ENCODE measurements at places on chromosomes 5 and 9.

- no peak for DNase-seq
Observed at GRCh38 chr5:122419142-122419894, 107.3 kb downstream of the SNCAIP start.

- DNase-seq = no peak
Observed at GRCh38 chr5:142772446-142773293, 2.5 kb downstream of the ARHGAP26 start.

DNA sequence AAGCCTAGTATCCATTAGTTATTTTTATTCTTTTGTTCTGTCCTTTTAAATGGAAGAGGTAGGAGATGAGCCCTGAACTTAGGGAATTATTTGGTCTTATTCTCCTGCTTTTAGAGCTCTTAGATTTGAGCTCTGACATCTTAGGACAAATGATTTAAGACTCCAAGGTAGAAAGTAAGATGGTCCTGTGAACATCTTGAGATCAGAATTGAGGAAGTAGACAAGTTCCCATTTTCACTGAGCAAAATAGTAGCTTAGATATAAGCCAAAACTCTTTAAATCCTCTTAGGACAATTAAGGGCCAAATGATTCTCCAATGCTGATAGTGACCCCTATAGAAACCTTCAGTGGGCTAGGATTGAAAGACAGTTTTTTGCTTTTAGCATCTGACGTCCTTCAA lies 53.0 kb upstream of the RUSC2 start:
- DNase-seq = peak; percentile 18

DNA sequence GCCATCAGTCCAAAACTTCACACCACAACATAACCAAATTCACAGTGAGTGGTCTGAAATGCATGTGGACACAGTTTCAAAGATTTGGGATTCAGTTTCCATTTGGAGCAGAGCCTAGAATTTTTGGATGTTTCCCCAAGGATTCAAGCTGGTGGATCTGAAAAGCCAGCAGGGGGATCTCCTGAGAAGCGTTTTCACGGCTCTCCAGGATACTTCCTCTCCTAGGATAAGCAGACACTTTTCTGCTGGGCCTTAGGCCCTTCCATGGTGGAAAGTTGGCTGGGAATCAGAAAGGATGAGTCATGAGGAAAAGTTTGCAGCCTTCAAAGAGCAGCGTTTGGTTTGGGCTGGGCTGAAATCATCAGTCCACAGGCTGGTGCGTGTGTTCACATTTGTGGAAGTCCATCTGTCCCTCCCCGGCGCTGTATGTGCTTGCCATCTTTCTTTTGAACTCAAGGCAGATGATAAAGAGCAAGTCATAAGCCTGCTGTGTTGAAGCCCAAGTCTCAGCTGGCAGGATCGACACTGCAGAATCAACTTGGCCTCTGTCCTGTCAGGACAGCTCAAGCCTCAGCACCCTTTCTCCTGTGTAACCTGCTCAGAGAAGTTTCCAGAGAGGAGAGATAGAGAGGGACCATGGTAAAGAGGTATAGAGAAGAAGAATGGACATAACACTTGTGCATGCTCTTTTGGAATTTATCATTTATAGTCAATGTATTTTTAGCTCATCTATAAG lies 152.6 kb upstream of the MSX2 start:
- no peak for DNase-seq

DNA sequence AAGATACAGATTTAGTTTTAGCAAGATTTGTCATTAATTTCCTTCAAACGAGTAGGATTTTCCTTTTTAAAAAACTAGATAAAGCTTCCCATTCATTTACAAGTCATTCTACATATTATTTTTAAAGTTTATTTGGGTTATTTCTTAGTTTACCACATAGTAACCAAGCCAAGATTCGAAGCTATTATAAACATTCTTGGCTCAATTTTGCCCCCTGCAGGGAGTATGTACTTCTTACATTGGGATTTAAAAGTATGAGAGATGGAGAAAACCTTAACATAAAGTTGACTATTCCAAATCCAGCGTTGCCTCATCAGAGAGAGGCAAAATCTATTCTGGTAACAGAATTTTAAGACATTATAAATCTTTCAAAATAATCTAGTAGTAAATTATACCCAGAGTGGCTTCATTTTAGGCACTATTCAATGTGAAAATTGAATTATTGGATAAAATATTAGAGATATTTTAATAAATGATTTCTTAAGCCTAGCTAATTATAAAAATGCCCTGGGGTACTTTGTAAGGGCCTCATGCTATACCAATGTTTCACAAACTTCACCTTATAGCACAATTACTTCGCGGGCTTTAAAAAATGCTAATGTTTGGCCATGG lies 39.1 kb downstream of the FBN2 start:
- DNase-seq = peak; percentile 48

DNA sequence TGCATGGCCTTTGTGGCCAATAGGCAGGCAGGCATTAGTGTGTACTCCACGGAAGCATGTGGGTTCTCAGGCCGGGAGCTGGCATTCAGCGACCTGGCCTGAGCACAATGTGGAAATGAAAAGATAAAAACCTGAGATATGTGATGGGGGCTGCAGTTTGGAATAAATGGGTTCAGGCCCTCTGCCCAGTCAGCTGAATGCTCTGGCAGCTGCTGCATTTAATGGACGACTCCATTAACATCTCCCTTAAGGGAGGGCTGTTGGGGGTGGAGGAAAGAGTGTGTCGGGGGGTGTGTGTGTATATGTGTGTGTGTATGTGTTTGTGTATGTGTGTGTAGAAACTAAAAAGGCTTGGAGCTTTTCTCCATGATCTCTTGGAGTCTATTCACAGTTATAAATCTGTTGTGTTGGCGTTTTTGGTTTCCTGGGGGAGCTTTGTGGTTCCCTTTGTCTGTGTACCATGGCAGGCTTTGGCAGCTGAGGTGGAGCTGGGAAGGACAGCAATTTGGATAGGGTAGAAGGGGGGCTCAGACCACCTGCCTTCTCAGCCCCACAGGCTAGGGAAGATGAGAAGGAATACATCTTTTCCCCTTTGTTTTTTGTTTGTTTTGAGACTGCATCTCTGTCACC lies 27.3 kb upstream of the HSPA9 start:
- DNase-seq = no peak
